ENCODE measurements at places on chromosomes 2 and 18. TPM values are rescaled to one million over a fixed set of nuclear protein-coding genes. Genes with fewer than 3 reads are reported as not detected.
A peak's percentile ranks its signal among the peaks of the same experiment; 100 is the strongest.

IL18R1 gene
- total RNA-seq = 1.3 TPM

KLHL41 gene
- total RNA-seq = 90.5 TPM

SH3RF3 gene
- 11.2 TPM for total RNA-seq

DAW1 gene
- not detected for total RNA-seq

COL4A4 gene
- total RNA-seq = 3.0 TPM

SPDYA gene
- total RNA-seq = 0.92 TPM

SLC23A3 gene
- total RNA-seq = 0.48 TPM

UGP2 gene
- 327 TPM for total RNA-seq

SLC5A7 gene
- not detected for total RNA-seq

ERMN gene
- total RNA-seq = not detected

SCN9A gene
- total RNA-seq = 0.75 TPM

GRCh38 chr2:133338224-133338623 lies 230.0 kb downstream of the NCKAP5 start:
- DNase-seq = no peak

DNA sequence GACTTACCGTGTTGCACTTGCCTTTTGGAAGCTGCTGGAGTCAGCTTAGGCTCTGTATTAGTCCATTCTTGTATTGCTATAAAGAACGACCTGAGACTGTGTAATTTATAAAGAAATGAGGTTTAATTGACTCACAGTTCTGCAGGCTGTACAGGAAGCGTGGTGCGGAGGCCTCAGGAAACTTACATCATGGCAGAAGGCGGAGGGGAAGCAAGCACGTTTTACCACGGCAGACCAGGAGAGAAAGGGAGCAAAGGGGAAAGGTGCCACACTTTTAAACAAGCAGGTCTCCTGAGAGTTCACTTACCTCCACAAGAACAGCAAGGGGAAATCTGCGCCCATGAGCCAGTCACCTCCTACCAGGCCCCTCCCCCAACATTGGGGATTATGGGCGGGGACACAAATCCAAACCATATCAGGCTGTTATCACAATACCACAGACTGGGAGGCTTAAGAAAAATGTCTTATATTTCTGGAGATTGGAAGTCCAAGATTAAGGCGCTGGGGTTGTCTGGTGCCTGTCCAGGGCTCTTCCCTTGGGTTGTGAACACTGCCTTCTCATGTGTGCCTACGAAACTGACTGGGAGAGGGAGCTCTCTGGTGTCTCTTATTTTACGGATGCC lies 3.6 kb upstream of the D2HGDH start:
- no peak for DNase-seq

GRCh38 chr18:12278741-12279682 lies 24.9 kb downstream of the CIDEA start:
- DNase-seq = peak; percentile 94

- DNase-seq = no peak
These were observed 132.8 kb upstream of the TTC39C start for GRCh38 chr18:23881778-23882177.

GRCh38 chr2:227117027-227117426 lies 47.0 kb downstream of the COL4A4 start:
- no peak for DNase-seq

DNA sequence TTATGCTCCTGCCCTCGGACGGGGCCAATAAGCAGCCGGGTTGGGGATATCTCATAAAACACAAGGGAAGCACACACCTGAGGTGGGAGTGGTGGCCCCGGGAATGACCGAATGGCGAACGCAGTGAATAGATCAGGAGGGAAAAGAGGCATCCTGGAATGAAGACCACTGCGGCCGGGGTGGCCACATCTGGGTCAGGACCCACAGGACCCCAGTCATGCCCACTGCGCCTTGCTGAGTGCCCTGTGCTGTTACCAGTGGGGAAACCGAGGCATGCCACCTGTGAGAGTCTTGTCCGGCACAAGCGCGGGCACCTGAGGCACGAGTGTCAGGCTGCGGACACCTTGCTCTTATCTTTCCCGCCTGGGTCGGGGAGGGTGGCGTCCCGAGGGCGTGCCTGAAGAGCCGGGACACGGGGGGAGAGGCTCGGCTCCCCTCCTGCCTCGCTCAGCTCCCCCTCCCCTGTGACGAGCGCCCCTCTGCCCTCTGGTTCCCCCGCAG lies 1.6 kb downstream of the PDCD1 start:
- DNase-seq = peak; percentile 71

- DNase-seq = peak; percentile 82
These were observed 182.3 kb upstream of the PGAP1 start for GRCh38 chr2:197108758-197109157.

DNA sequence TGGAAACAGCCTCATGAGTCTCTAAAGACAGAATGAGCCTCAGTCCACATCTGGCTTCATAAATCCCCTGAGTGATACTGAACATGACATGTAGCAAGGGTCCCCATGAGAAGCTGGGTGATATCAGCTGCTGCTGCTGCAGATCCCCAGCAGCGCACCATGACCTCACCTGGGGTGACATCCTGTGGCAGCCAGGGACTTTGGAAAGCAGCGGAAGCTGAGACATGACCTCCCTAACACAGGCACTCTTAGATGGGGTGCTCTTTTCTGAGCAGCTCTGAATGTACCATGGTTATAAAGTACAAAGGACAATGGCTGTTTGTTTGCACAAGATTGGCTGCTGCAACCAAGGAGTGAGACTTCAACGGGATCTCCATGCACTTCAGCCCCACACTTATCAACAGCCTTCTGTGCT lies 74.7 kb upstream of the TMEM200C start:
- no peak for DNase-seq

- DNase-seq = peak; percentile 44
These were observed 78.4 kb downstream of the PXDN start for GRCh38 chr2:1665761-1666505.

DNA sequence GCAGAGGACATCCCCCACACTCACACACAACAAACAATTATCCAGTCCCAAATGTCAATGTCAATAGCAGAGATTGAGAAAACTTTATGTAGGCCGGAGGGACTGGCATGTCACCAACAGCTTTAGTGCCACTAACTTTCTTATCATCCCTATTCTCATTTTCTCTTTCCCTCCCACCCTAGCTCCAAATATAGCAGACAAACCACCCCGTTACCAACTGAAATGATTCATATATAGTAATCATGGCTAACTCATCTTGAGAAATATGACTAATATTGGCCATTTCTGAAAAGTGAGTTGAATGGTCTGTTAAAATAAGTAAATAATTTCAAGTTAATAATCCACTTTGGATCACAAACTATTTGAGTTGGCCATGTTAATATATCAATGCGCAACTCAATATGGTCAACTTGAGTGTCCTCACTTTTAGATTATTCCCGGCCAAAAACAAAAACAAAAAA lies 242.1 kb upstream of the RND3 start:
- no peak for DNase-seq

GRCh38 chr18:37853706-37854105 lies 288.1 kb upstream of the CELF4 start:
- no peak for DNase-seq

- DNase-seq = no peak
These were observed 66.8 kb downstream of the BMPR2 start for GRCh38 chr2:202442882-202443281.

- no peak for DNase-seq
These were observed 27.6 kb upstream of the NEMP2 start for GRCh38 chr2:190562121-190562520.

DNA sequence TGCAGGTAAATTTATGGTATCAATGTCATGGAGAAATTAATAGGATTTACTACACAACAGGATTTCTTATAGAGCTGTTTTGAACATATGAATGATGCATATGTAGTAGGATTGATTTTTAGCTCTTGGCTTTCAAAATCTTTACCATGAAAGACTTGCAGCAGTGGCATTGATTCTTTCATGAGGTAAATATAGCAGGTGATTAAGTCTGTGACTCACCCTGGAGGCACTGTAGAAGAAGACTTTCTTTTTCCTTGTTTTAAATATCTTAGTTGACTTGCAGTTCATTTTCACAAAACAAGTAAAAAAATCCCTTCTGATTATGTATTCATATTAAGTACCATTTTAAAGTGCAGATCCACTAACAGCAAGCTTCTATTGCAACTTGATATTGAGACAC lies 463.0 kb downstream of the FBXO15 start:
- DNase-seq = no peak

DNA sequence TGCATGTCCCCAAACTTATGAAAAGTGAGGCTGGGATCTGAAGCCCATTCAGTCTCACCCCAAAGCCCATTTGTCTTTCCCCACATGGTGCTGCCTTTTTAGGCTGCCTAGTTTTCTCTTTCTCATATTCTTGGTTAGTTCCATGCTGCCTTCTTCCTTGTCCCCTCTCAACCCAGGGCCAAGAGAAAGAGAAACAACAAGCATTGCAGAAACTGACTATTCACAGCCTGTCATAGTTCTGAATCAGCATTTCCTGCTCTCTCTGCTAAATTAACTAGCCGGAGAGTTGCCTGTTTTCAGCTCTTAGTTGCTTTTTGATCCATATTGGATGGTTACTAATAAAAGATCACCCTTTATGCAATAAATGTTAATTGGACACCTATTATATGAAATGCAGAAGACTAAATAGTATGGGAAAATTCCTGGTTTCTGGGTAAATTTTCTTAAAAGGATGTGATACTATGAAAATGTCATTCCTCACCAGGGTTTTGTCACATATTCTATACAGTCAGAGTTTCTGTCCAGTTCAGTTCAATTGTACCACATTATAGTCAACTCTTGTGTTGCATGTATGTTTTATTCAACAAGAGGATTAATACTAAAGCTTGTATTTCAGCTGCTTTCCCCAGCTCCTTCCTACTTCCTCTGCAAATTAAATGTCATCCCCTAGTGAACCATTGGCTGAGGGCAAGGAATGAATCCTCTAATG lies 246.5 kb downstream of the GALR1 start:
- DNase-seq = no peak

- DNase-seq = no peak
These were observed 440.2 kb upstream of the ST6GAL2 start for GRCh38 chr2:107325981-107326786.

Data from cardiac septum (tissue), 1 donor.